Hepatocyte (in vitro differentiated cells): ENCODE measurements at places on chromosomes 12 and 14.

DNA sequence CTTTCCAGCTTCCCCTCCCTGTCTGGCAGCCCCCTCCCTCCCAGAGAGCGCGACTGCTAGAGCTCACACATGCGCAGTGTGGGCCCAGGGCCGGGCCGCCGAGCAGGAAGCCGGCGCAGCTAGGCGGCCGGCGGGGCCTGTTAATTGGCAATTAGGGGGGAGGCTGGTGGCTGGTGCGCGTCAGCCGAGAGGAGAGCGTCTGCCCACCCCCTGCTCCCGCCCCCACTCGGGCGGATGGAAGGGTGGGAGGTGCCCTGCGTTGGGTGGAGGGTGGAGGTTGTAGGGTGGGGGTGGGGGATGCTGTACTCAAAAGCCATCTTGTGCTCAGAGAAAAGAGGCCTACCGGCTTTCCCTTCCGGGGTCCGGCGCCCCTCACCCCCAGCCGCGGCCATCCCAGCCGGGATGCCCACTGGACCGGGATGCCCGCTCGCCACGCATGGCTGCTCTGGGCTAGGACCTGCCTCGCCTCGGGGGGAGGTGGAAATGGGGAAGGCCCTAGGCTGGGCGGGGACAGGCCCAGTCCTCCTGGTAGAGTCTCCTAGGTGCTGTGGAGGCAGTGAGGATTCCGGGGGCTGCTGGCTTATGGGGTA, 9.2 kb downstream of the HOXC8 start:
- DNase-seq, result peak; percentile 92

DNA sequence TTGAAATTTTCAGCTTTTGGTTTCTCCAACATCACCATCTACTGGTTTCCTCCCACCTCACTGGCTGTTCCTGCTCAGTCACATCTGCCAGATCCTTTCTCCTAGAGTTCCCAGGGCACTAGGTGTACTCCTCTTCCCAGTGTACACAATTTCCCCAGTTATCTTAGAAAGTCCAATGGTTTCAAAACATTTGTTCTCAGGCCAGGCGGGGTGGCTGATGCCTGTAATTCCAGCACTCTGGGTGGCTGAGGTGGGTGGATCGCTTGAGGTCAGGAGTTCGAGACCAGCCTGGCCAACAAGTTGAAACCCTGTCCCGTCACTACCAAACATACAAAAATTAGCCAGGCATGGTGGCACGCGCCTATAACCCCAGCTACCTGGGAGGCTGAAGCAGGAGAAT, 60.7 kb downstream of the SPPL3 start:
- no peak for DNase-seq

GRCh38 chr14:21267431-21267845, 1.8 kb downstream of the HNRNPC start:
- no peak for DNase-seq

GRCh38 chr12:69732088-69732487, 6.6 kb upstream of the RAB3IP start:
- no peak for DNase-seq

- DNase-seq, result no peak
Measured at GRCh38 chr12:6763380-6763779, 2.8 kb upstream of the PTMS start.

DNA sequence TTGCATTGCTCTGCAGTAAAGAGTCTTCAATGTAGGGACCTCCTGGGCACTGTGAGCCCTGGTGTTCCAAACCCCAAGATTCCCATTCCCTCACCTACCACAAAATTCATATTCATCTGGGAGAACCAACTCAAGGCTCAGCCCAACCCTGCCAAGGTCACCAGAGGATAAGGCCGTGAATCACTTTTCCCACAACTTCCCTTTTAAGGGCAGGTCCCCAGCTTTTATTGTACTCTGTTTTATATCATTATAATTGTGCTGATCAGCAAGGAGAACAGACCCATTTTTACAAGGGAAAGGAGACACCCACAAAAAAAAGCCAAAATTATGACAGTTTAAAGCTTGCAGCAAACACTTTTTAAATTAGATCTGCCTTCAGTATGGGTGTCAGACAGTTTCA, 363.0 kb upstream of the FKBP4 start:
- no peak for DNase-seq

GRCh38 chr12:697481-697880, 34.2 kb upstream of the NINJ2 start:
- no peak for DNase-seq

- no peak for DNase-seq
Measured at GRCh38 chr14:103216857-103217256, 93.6 kb downstream of the TNFAIP2 start.

DNA sequence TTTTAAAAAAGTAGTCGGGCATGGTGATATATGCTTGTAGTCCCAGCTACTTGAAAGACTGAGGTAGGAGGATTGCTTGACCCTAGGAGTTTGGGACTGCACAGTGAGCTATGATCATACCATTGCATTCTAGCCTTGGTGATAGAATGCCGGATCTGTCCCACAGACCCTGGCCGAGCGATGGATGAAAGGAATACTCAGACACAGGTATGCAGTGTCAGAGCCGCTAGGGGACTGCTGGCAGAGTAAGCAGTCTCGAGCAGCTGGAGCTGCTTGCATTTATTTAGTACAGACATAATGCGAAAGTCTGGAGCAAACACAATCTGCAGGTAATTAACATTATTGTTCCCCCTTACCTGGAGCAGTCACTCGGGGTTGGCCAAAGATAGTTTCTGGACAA, 18.6 kb downstream of the AICDA start:
- no peak for DNase-seq

DNA sequence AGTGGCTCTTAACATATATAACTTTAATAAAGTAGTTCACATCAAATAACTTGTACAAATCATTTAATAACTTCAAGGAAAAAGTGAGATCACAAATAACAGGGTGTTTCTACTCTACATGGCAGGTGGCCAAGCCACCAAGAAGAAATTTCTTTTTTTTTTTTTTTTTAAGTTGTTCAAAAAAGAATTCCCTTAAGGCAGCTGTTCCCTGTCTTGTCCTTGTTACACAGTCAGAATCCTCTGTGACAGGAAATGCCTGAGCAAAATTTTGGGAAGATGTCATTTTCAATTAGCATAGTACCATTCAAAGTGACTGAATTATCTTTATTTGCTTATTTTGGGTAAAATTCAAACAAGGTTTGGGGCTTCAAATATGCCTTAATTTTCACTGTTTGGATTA, 79.4 kb downstream of the LIN7A start:
- no peak for DNase-seq

- DNase-seq, result no peak
Measured at GRCh38 chr12:41013881-41014642, 174.1 kb upstream of the PDZRN4 start.

DNA sequence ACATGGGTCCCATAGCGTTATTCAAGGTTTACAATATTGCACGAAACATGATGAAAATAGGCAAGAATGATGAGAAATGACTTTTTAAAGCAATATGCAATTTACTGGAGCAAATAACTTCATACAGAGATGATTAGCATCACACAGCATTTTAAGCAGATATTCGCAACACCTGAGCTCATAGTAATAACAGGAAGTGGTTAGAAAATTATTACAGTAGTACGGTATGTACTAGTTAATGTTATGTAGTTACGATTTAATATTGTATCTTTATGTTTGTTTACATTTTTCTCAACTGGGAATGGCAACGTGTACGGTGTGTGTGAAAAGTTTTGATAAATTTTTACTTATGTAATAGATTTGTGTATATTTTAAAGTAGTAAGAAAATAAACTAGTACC, 102.6 kb downstream of the OSBPL8 start:
- DNase-seq, result no peak

- no peak for DNase-seq
Measured at GRCh38 chr14:54785778-54786770, 116.6 kb downstream of the GCH1 start.

- no peak for DNase-seq
Measured at GRCh38 chr12:93960521-93960920, 187.9 kb upstream of the PLXNC1 start.

GRCh38 chr14:59123531-59123930, 64.9 kb upstream of the DAAM1 start:
- no peak for DNase-seq

DNA sequence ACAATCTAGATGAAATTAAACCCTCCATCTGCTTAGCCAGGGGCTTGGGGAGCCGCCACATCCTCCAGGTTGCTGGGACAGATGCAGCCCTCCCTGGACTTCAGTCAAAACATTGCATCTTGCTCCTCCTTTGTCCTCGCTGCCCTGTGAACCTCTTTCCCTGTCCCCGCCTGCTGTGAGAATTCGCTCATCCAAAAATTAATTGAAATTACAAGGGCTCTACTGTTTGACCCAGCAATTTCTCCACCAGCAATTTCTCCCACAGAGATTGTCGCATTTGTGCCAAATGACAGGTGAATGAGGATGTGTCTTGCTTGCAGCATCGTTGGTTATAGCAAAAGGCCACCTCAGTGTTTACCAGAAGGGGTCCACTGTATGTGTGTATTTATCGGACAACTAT, 5.0 kb upstream of the POP5 start:
- no peak for DNase-seq

GRCh38 chr14:76531821-76532318, 155.9 kb downstream of the ESRRB start:
- DNase-seq, result no peak

GRCh38 chr12:113853491-113853890, 112.6 kb downstream of the RBM19 start:
- DNase-seq, result no peak

- DNase-seq, result no peak
Measured at GRCh38 chr12:83099436-83099835, 412.7 kb downstream of the TMTC2 start.

- DNase-seq, result no peak
Measured at GRCh38 chr12:102629262-102629888, 149.0 kb upstream of the IGF1 start.

- DNase-seq, result no peak
Measured at GRCh38 chr12:18872770-18873169, 134.9 kb downstream of the CAPZA3 start.

GRCh38 chr14:69685218-69685616, 73.8 kb downstream of the SUSD6 start:
- no peak for DNase-seq

- DNase-seq, result no peak
Measured at GRCh38 chr12:129109174-129110001, 256.1 kb downstream of the GLT1D1 start.

GRCh38 chr12:46089414-46090162, 99.2 kb upstream of the SCAF11 start:
- no peak for DNase-seq

DNA sequence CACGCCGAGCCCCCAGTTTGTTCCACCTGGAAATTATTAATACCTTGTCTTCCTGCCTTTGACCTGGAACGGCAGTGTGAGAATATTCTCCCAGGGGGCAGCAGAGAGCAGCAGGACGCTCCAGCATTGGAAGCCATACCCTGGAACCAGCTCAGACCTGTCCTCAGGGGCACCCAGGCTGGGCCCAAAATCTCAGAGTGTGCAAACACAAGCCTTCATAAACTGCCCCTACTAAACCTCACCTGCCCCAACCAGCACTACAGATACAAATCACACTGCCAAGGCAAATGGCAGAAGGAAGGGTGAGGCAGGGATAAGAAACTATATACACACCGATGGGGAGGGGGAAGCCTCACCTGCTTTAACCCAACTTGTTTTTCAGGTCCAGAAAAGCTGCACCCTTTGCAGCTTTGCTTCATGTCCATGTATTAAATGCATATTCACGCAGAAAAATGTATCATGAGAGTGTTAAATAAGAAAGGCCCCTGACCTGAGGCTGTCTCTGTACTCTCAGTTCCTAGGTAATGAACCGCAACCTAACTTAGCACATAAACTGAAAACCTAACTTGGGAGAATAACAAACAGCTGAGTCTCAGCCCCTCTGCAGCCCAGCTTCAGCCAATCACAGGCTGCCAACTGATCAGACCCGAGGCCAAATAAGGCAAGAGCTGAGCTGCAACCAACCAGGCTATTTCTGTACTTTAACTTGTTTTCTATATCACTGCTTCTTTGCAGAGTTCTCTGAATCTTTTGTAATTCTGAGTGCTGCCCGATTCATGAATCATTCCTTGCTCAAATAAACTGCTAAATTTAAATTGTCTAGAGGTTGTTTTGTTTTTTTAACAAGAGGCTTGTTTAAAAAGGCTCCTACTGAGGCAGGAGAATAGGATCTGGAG, 130.1 kb downstream of the SPTSSA start:
- peak; percentile 79 for DNase-seq

- no peak for DNase-seq
Measured at GRCh38 chr14:100313464-100314230, 7.4 kb upstream of the SLC25A29 start.

DNA sequence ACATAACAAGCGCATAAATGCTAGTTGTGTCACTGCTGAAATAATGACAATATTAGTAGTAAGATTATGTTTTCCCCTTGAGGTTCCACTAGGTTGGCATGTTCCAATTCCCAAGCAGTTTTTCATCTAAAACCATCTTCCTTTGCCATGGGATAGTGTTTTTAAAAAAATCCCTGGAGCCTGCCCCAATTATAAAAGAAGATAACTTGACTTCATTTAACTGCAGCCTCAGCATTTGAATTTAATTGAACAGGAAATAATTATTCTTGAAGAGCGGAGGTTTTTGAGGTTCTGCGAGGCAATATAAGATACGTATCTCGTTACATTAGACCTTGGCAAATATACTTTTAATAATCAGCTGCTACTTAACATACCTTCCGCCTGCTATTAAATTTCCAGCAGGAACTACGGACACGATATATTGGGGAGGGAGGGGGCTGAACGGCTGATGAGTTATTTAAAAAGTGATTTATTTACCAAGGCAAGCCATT, 65.2 kb upstream of the HSPB8 start:
- no peak for DNase-seq

DNA sequence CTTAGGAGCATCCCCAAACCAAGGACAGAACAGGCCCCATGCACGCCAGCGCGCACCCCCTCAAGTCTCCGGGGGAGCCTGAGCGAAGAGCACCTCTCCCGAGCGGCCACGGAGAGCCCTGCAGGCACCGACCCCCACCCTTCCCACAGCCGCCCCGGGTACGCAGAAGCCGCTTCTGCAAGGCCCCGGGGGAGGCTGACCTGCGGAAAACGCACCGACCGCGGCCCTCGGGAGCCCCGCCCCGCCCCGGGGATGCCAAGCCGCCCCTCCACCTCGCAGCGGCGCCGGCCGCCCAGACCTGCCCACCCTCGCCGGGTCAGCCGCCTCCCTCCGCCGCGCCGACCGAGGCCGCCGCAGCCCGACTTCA, 385 bp downstream of the CAPRIN2 start:
- no peak for DNase-seq

- DNase-seq, result no peak
Measured at GRCh38 chr12:100578923-100579322, 5.4 kb downstream of the GAS2L3 start.

GRCh38 chr14:94390372-94391086, 2.1 kb upstream of the SERPINA1 start:
- no peak for DNase-seq

- DNase-seq, result no peak
Measured at GRCh38 chr14:40252817-40253447, 820.7 kb upstream of the FBXO33 start.

- peak; percentile 81 for DNase-seq
Measured at GRCh38 chr12:29783773-29784666, at the start of gene TMTC1. TMTC1 (minus strand) TSS chr12:29783942; CDS start chr12:29783751, 191 bp downstream.

GRCh38 chr12:78871566-78871965, 7.0 kb downstream of the SYT1 start:
- no peak for DNase-seq

- DNase-seq, result peak; percentile 80
Measured at GRCh38 chr12:95802482-95803270, 12.1 kb upstream of the NTN4 start.
